CD4-positive, alpha-beta T cell treated with Interleukin-4 for 1 hour (primary cell): ENCODE measurements at places on chromosomes 2 and 18.

GRCh38 chr2:201660293-201660895, 17.1 kb upstream of the TMEM237 start:
- no peak for DNase-seq

DNA sequence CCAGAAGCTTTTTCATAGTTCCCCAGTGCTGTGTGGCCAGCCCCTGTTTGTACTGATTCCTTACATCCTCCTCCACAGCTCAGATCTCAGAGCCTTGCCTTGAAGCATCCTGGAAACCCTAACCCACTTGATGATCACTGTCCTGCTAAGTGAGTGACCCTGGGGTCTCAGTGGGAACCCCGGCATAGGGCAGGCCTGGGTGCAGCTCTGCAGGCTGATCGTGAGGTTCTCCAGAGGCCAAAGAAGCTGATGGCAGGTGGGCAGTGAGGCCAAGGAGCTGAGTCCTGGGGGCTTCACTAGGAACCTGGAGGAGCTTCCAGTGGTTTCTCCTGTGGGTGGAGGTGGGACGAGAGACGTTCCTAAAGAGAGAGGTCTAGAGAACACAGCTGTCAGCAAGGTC, 47.4 kb upstream of the BIN1 start:
- no peak for DNase-seq

- DNase-seq: no peak
Measured at GRCh38 chr2:28480403-28481049, 15.3 kb upstream of the PLB1 start.

DNA sequence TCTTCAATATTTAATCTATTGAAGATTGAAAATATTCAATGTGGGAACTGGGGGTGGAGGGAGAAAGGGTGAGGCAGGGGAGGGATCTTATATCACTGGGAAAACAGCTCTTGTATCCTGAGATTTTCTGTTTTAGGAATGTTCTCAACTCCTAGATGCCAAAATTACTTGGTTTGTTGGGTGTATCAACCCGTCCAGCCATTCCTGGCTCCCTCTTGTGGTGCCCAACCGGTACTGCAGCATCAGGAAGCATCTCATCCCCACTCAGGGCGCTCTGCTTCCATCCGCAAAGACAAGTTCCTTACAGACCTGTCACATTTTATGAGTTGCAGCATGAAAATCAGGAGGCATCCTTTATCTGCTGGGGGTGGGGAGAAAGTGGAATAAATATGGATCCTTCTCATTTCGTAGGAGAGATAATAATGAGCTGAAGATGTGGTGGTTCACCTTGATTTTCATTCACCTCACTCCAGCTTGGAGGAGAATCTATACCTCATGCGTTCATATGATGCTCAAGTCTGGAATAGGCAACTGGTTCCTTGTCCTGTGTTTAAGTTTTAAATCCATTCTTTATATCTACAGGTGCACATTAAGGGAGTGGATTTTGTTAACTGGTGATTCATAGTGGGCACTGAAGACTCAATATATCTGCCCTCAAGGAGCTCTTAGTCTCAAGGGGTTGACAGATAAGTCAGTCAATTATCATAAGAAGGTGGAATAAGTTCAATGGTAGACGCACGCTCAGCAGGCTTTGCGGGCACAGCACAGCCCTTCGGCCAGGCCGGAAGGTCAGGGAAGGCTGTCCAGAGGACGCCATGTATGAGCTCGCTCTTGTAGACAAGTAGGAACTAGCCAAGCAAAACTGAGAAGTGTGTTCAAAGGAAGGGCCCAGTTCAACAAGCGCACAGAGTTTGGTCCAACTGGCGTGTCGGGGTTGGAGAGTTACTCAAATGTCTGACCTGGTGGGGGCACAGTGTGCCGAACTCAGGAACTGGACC, 127.3 kb downstream of the RNF144A start:
- peak; percentile 62 for DNase-seq

- no peak for DNase-seq
Measured at GRCh38 chr2:42569883-42570282, 1.5 kb downstream of the MTA3 start.

- DNase-seq: no peak
Measured at GRCh38 chr2:40244675-40245074, 207.2 kb downstream of the SLC8A1 start.

DNA sequence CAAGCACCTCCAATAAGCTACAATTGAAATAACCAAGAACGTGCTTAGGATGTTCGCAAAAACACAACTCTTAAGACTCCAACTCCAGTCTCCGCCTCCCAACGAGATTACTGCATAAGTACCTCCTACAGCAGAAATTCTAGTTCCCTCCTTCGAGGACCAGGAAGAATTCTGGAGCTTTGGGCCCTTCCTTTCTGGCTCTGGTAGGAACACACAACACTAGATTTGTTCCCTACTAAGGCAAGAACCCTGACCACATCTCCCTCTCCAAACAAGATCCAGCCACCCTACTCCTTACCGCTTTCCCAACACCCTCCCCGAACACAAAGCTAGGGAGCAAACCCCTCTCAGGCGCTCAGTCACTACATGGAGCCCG, 721 bp downstream of the ADAM17 start:
- peak; percentile 42 for DNase-seq

GRCh38 chr2:119637371-119637770, 41.6 kb upstream of the TMEM177 start:
- DNase-seq: no peak

- no peak for DNase-seq
Measured at GRCh38 chr2:120005834-120006521, 6.9 kb upstream of the EPB41L5 start.

GRCh38 chr2:108364676-108365297, 13.0 kb upstream of the SULT1C4 start:
- no peak for DNase-seq

GRCh38 chr18:23169673-23170044, 34.4 kb downstream of the CABLES1 start:
- no peak for DNase-seq

- DNase-seq: peak; percentile 56
Measured at GRCh38 chr2:237691029-237691907, 63.9 kb downstream of the LRRFIP1 start.

DNA sequence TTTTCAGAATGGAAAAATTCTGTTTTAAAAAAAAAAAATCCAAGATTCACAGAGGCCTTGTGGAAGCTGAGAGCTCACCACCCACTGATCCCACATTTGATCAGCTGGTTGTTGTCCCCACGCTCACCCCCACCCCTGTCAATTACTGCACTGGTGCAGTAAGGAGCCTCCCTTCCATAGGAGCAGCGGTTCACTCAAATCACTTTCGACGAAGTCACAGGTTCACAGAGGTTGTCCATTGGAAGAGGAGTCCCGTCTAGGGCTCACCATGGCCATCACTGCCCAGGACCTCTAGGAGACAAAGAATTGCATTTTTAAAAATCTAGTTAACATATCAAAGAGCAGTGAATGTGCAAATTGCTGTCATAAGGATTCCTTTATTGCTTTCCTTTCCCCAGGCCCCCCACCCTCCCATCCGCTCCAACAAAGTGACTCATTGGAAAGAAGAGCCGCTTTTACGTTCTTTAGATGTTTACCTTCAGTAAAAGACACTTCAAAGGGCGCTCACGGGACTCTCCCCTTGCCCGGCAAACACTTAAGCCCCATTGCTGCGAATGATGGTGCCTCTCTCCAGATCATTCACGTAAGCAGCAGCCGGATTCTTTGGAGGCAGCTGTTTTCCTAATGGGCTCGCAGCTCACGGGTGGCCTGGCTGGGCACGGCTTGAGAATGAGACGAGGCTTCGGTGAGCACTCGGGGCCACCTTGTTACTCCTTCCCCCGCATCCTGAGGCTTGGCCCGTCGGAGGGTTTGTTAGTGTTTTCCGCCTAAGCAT, 165.5 kb upstream of the SALL3 start:
- DNase-seq: no peak

- DNase-seq: no peak
Measured at GRCh38 chr2:109200616-109201464, 71.8 kb downstream of the SH3RF3 start.

DNA sequence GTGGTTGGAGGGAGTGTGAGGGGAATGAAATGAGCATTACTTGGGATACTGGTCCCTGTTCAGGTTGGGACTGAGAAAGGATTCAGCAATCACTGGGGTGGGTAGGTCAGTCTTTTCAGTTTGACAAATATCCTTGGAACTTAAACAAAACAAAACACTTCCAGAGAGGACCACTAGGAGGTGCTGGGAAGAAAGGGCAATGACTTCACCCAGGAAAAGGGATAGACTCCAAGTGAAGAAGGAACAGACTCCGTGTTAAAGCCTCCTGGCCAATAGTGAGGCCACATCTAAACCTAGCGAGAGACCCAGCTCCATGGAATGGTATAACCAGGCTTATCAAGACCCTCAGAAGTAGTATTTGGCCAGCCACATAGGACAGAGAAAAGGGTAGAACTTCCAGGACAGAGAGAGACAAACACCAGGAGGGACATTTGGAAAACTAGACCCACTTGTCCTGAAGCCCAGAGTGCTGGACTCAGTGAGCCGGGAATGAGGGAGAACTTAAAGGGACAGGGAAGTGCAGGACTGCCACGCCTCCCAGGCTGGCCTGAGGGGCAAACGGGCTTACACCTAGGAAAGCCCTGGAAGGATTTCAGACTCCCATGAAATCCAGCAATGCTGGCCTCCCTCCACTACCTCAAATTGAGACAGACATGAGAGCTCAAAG, 19.6 kb upstream of the KCNG3 start:
- no peak for DNase-seq

- DNase-seq: no peak
Measured at GRCh38 chr18:56884511-56884910, 233.4 kb downstream of the WDR7 start.
